ENCODE measurements at places on chromosomes 11 and 22. TPM values are rescaled to one million over a fixed set of nuclear protein-coding genes. Genes with fewer than 3 reads are reported as not detected.

The KRTAP5-1 gene
- total RNA-seq = not detected

The OR56A1 gene
- 0.27 TPM for total RNA-seq

The RASSF10 gene
- 7.2 TPM for total RNA-seq

The PVALB gene
- 0.91 TPM for total RNA-seq

The IL18 gene
- total RNA-seq = 0.36 TPM

The HSPB2 gene
- 0.27 TPM for total RNA-seq

The MMP7 gene
- total RNA-seq = not detected

The TRIM5 gene
- total RNA-seq = 8.3 TPM

The ZNF70 gene
- 6.7 TPM for total RNA-seq

The GNG3 gene
- total RNA-seq = 37.2 TPM

The DNAJB7 gene
- not detected for total RNA-seq

The MYO7A gene
- 3.9 TPM for total RNA-seq

The OR52I2 gene
- total RNA-seq = not detected

The SEPTIN5 gene
- total RNA-seq = 111 TPM

The POU2AF2 gene
- not detected for total RNA-seq
